Activated naive CD4-positive, alpha-beta T cell treated with anti-CD3 and anti-CD28 coated beads, Interleukin-2, amount 50 U/mL, for 16 hours (primary cell): ENCODE measurements at places on chromosomes 7 and 10.

DNA sequence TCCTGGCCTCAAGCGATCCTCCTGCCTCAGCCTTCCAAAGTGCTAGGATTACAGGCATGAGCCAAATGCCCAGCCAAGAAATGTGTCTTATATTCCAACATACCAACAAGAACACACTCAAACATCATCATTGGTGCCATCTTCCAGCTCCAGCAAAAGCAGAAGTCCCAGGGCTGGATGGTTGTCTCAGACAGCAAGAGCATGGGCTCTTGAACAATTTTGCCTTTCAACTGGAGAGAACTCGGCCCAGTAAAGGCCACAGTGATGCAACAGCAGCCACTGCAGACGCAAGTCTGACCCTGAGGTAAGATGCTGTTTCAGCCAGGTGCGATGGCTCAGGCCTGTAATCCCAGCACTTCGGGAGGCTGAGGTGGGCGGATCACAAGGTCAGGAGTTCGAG lies 52.8 kb upstream of the NFE2L3 start:
- DNase-seq: no peak

- no peak for DNase-seq
Measured at GRCh38 chr10:133058331-133059092, 29.2 kb upstream of the ADGRA1 start.

- DNase-seq: no peak
Measured at GRCh38 chr7:11026452-11027359, 53.0 kb downstream of the PHF14 start.

DNA sequence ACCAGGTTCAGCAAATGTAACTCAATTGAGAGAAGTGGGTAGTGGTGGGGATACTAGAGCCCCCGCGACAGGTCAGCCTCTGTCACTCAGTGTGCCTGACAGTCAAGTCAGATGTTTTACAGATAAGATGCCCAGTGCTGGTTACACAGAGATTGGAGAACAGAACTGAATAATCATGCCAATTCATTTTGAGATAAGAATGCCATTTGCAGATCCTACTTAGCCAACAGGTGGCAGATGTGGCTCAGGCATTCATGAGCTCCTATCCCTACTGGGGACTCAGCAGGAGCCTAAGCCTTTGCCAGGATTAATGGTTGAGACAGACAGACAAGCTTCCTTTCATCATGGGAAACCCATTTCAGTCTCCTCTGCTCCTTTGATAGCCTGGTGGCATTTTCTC lies 137.8 kb downstream of the MAPK8 start:
- DNase-seq: no peak
